Natural killer cell (primary cell): ENCODE measurements at places on chromosomes 11 and 22. TPM values are rescaled to one million over a fixed set of nuclear protein-coding genes. Genes with fewer than 3 reads are reported as not detected.

YPEL4 gene
- total RNA-seq, result 1.3 TPM

DNA sequence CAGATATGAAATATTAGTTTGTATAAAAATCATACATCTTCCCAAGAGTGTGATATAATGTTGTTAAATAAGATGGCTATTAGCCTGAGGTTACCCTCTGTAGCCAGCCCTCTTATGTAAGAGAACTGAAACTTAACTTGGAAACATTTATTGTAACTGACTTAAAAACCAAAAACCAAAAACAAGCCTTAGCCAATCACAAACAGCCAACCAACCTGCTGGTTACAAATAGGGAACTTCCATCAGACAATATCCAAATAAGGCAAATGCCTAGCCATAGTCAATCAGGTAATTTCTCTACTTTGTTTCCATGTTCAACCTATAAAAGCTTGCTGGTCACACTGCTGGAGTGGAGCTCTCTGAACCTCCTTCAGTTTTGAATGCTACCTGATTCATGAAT is 14.1 kb downstream of the KBTBD3 start:
- peaks cover 2% of the 10 kb centered on the region for H3K36me3 ChIP-seq
- H3K4me1 ChIP-seq, result peaks cover 3% of the 10 kb centered on the region
- no peaks in the 10 kb centered on the region for H3K27me3 ChIP-seq
- no peak overlapping the region for H3K4me3 ChIP-seq
- no peak overlapping the region for H3K27ac ChIP-seq

- no peak for DNase-seq
- no peak overlapping the region for H3K4me3 ChIP-seq
- no peak overlapping the region for H3K27ac ChIP-seq
- no peaks in the 10 kb centered on the region for H3K27me3 ChIP-seq
- no peaks in the 10 kb centered on the region for H3K36me3 ChIP-seq
Observed at GRCh38 chr11:2835296-2835695, 50.3 kb downstream of the CDKN1C start.

CALCB gene
- total RNA-seq, result 1.3 TPM

- no peak overlapping the region for H3K4me3 ChIP-seq
- peaks cover 40% of the 10 kb centered on the region for H3K4me1 ChIP-seq
- H3K27ac ChIP-seq, result peak overlapping the region; percentile 93
- no peak for DNase-seq
- H3K36me3 ChIP-seq, result peaks cover 3% of the 10 kb centered on the region
- H3K27me3 ChIP-seq, result no peaks in the 10 kb centered on the region
Observed at GRCh38 chr22:39012533-39013511, 1.2 kb upstream of the APOBEC3C start.

- H3K27ac ChIP-seq, result peak overlapping the region; percentile 46
- H3K36me3 ChIP-seq, result peaks cover 4% of the 10 kb centered on the region
- H3K4me3 ChIP-seq, result no peak overlapping the region
- peaks cover 39% of the 10 kb centered on the region for H3K4me1 ChIP-seq
- no peaks in the 10 kb centered on the region for H3K27me3 ChIP-seq
Observed at GRCh38 chr11:63837027-63837688, 1.8 kb upstream of the MARK2 start.
